Putamen (tissue), 1 donor: ENCODE measurements at places on chromosomes 16 and 17.

- no peak for DNase-seq
Measured at GRCh38 chr16:86758932-86759331, 180.6 kb downstream of the FOXL1 start.

GRCh38 chr17:2898255-2898926, 102.2 kb downstream of the RAP1GAP2 start:
- no peak for DNase-seq

- DNase-seq: no peak
Measured at GRCh38 chr17:71337938-71338337, 782.9 kb upstream of the SOX9 start.

- DNase-seq: no peak
Measured at GRCh38 chr16:30113031-30113710, at the start of gene GDPD3. GDPD3 (minus strand) TSS chr16:30113537; CDS start chr16:30113478, 59 bp downstream.

GRCh38 chr16:23155445-23156049, 6.3 kb upstream of the USP31 start:
- no peak for DNase-seq

GRCh38 chr17:28346199-28346580, 10.6 kb downstream of the TNFAIP1 start:
- DNase-seq: no peak

DNA sequence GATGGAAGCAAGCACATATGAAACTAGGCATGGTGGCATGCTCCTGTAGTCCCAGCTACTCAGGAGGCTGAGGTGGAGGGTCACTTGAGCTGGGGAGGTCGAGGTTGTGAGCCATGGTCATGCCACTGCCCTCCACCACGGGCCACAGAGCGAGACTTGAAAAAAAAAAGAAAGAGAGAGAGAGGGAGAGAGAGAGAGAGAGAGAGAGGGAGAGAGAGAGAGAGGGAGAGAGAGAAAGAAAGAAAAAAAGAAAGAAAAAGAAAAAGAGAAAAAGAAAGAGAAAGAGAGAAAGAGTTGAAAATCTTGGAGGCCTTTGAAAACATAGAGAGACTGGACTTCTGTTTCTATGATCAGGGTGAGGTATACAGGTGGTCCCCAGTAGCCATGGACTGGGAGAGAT, 15.4 kb upstream of the ARL4D start:
- DNase-seq: no peak

DNA sequence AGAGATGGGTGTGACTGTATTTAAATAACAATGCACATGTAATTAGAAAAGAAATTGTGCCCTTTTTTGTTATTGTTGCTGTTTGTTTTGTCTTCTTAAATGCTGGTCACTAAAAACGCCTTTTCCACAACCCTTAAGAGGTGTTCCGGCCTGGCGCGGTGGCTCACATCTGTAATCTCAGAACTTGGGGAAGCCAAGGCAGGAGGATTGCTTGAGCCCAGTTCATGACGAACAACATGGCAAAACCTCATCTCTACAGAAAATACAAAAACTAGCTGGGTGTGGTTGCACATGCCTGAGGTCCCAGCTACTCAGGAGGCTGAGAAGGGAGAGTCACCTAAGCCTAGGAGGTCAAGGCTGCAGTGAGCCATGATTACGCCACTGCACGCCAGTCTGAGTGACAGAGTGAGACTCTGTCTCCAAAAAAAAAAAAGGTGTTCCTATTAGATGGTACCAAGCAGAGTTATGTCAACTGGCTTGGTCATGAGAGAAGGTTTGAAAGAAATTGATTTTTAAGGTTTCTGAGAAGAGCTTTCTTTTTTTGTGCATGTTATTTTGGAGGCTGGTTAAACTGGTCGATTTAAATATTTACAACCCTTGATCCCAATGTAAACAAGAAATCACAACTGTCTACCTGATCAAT, 23.5 kb upstream of the RFFL start:
- DNase-seq: no peak

GRCh38 chr17:39800540-39800939, 62.8 kb downstream of the GRB7 start:
- no peak for DNase-seq

GRCh38 chr17:80018917-80019651, 16.6 kb downstream of the TBC1D16 start:
- no peak for DNase-seq

- DNase-seq: no peak
Measured at GRCh38 chr17:38848557-38848891, 5.0 kb downstream of the RPL23 start.

GRCh38 chr17:8801135-8801840, 2.1 kb upstream of the MFSD6L start:
- no peak for DNase-seq

- DNase-seq: no peak
Measured at GRCh38 chr17:34990921-34991365, 10.6 kb downstream of the LIG3 start.

- DNase-seq: no peak
Measured at GRCh38 chr17:13351046-13351445, 250.7 kb downstream of the HS3ST3A1 start.

- DNase-seq: no peak
Measured at GRCh38 chr16:52436339-52437276, 110.3 kb downstream of the TOX3 start.

GRCh38 chr16:85291302-85292148, 179.3 kb upstream of the CIBAR2 start:
- DNase-seq: peak; percentile 82

- DNase-seq: no peak
Measured at GRCh38 chr16:12508054-12508453, 295.6 kb downstream of the CPPED1 start.

DNA sequence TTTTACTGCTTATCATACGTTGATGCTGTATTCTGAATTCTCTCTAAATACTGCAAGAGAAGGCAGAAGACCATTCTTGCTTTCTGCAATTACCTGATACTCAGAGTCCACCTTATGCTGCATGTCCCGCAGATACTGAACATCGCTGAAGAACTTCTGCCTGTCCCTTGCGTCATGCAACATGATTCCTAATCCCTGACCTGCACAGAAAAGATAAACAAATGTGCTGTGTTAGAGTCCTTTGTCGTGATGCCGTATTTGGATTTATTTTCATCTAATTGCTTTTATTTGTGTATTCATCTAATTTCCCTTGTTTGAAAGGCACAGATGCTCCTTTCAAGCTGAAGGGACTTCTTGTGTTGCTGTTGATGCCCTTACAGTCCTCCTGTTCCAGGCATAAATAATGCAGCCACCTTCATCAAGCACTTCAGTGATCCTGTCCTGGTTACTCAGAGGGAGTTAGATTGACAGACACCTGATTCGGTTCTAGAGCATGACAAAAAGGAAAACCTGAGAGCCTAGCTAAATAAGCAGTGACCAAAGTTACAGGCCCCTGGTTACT, 6.5 kb downstream of the MARCHF10 start:
- DNase-seq: no peak

DNA sequence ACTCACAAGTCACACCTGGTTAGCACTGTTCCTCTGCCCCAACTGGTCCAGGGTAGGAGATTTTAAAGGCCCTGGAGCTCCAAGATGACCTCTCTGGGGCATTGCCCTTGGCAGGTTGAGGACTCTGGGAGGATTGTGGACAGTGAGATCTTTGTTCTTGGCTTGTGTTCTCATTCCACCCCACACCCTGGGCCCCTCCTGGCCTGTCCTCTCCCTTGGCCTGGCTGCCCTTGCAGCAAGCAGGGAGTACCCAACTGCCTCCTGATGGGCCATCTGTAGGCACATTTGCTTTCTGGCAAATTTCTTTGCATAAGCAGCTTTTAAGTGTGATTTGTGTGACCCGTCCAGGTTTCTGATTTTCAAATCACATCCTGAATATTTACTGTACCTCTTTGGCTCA, 239.6 kb downstream of the UTP18 start:
- no peak for DNase-seq

GRCh38 chr17:1022278-1023024, 25.5 kb downstream of the TIMM22 start:
- DNase-seq: no peak

- DNase-seq: no peak
Measured at GRCh38 chr16:74738113-74738541, 36.5 kb downstream of the FA2H start.

GRCh38 chr16:8537691-8538342, 52.5 kb downstream of the TMEM114 start:
- DNase-seq: no peak

- DNase-seq: no peak
Measured at GRCh38 chr16:64865069-64865696, 256.7 kb downstream of the CDH11 start.

DNA sequence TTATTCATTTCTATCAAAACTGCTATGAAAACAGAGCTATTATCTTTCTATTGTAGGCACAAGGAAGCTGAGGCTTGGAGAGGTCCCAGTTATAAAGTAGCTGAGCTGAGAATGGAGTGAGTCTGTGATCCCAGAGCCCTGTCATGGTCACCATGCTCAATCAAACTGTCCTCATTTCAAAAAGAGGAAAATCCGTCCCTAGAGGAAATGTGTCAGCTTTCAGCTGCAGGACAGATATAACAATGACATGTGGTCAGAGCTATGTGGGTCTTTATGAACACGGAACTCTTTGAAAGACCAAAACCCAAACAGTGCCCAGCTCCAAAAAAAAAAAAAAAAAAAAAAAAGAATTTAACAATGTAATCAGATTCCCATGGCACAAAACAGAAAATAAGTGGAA, 266.1 kb downstream of the XYLT1 start:
- DNase-seq: no peak

- DNase-seq: no peak
Measured at GRCh38 chr17:37859451-37859850, 64.8 kb upstream of the TBC1D3K start.

GRCh38 chr17:2400474-2400866, 390 bp downstream of the MNT start:
- DNase-seq: no peak

DNA sequence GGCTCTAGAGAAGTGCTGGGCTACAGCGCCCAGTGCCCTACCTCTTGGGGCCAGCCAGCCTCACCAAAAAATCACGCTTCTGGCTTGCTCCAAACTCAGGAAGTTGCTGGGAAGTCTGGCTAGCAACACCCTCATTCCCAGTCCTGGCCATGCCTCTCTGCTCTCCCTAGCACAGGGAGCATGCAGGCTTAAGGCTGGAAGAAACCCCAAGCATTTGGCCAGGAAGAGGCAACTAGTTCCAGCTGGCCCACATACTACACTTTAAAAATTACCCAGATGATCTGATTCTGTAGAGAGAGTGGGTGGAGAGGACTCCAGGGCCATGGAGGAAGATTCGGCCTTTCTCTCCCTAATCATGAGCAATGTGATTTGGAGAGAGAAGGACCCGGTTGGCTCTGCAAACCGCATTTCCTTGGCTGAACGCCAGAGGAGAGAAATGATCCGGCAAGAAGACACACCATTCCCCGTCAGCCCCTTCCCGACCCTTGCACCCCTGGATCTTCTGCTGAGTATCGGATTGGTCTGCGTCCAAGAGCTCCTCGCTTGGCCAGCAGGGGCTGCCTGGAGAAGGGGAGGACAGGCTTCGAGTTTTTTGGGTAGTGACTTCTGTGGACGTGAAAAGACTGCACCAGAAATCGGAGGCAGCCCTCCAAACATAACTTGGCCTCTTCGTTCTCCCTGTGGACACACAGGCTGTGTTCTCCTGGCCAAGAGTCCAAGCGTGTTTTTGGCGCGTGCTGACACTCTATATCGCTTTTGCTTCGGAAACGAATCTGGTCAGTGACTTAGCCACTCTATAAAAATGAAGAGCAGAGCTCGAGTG, 406.3 kb downstream of the WWOX start:
- DNase-seq: peak; percentile 43

GRCh38 chr16:17228048-17228707, 242.6 kb downstream of the XYLT1 start:
- no peak for DNase-seq

GRCh38 chr16:73735018-73735417, 561.6 kb upstream of the PSMD7 start:
- DNase-seq: no peak

GRCh38 chr16:49282690-49283375, 1.2 kb upstream of the CBLN1 start:
- DNase-seq: no peak

DNA sequence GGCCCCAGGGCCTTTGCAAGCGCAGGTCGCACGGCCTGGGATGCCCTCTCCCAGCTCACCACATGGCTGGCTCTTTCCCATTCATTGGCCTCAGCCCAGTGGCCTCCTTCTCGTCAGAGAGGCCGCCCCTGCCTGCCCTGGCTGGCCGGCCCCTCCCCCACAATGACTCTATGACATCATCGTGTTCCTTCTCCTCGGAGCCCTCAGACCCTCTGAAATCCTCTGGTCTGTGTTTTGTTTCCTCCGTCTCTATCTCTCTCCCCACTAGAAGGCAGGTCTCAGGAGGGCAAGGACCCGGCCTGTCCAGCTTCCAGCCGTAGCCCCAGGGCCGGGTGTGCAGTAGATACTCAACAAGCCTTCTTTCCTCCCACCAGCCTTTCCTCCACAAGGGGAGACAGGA, 164.8 kb upstream of the FOXF1 start:
- DNase-seq: no peak

GRCh38 chr16:48617711-48618148, 7.8 kb upstream of the N4BP1 start:
- DNase-seq: peak; percentile 75

GRCh38 chr16:66120656-66121055, 245.8 kb upstream of the CDH5 start:
- no peak for DNase-seq

DNA sequence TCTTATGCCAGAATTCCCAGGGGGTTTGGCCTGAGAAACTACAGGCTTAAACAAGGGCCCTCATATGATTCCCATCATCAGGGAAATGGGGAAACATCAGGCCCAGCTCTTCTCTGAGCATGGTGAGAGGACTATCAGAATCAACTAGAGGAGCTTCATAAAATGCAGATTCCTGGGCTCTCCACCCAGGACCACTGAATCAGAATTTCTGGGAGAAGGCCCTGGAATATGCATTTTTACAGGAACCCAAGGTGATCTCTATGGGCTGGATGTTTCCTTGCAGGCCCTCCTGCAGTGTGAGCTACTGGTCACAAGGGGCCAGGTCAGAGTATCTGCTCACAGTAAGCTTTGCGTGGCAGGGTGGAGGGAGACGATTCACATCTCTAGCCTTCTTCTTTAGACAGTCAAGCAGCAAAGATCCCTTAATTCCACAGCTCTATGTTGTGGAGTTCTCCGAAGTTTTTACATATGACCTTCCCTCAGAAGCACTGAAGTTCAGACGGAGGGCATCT, 38.8 kb upstream of the HOXB13 start:
- DNase-seq: no peak

- DNase-seq: peak; percentile 69
Measured at GRCh38 chr17:19410875-19411620, at the start of gene RNF112. RNF112 (plus strand) TSS chr17:19411232; CDS start chr17:19411409, 177 bp downstream.

- no peak for DNase-seq
Measured at GRCh38 chr17:82033359-82034085, 2.0 kb downstream of the RAC3 start.

- DNase-seq: peak; percentile 4
Measured at GRCh38 chr17:48241131-48241591, 133.6 kb downstream of the SNX11 start.
